ENCODE measurements at places on chromosomes 13 and 19.

GRCh38 chr19:55041627-55042343, 3.7 kb upstream of the GP6 start:
- no peak for DNase-seq

GRCh38 chr13:94711561-94712286, 621 bp downstream of the SOX21 start:
- peak; percentile 37 for DNase-seq

DNA sequence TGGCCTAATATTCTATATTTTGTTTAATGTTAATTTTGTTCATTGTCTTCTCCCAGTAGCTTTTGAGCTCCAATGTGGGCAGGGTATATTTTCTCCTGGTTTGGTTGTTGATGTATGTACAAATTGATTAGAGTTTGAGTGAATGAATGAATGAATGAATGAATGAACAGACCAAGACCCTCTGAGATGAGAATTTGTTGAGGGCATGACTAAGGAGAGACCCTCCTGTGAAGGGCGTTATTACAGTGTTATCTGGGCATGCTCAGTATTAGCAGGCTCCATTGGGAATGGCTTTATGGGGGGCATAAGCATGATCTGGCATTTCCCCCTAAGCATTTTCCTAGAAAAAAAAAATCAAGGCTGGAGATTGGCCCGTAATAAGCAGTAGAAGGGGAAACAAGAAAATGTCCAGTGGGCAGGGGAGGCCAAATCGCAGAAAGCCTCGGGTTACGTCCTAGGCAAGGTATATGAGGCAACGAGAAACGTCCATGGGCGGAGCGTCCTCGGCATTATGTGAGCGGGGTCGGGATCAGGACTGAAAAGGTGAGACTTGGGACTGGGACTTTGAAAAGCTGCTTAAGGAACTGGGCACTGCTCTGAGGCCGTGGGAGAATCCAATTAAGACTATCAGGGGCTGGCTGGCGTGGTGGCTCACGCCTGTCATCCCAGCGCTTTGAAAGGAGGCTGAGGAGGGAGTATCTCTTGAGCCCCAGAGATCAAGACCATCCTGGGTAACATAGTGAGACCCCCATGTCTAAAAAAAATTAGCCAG, 904 bp upstream of the ARHGAP33 start:
- no peak for DNase-seq

DNA sequence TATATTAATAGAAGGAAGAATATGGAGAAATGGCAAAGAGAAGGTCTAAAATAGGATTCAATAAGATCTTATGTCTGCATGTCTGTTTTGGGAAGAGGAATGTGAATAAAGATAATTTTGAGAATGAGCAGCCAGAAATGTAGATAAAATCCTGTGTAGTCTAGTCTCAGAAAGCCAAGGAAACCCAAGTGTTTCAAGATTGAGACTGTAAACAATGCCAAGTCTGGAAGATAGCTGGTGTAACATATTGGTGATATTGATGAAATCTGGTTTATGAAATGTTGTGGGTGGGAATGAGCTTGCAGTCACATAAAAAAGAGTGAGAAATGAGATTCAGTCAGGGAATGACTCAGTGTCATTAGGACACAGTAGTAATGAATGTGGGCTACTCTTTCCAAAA, 1180.3 kb upstream of the PCDH20 start:
- peak; percentile 1 for DNase-seq

DNA sequence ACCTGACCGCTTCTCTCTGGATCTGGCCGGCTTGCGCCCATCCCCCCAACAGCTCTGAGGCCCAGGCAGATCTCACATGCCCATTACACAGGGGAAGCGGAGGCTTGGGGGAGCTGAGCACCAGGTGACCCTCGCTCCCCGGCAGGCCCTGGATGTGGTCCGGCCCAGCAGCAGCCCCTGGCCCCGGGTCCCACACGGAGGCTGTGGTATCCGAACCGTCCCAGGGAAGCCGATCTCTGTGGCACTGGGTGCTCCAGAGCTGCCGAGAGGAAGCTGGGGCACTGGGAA, 27.7 kb downstream of the SBNO2 start:
- no peak for DNase-seq

DNA sequence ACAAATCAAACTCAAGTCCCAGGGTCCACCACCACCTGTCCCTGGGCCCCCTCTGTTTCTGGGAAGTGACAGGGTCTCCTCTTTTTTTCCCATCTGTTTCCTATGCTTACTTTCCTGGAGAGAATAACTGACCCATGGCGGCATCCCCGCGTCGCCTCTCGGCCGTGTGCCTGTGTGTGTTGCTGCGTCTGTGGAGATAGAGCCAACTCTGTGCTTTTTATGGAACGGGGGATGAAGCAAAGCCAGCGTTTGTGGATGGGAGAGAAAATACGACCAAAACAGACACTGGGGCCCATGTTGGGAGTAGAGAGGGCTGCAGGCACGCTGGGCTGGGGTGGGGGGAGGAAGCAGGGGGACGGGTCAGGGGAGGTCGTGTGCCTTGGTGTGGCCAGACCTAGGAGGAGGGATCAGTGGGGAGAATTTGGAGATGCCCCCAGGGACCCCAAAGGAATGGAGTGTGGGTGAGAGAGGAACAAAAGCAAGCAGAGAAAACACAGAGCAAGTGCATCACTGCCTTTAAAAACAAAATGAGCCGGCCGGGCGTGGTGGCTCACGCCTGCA, 16.6 kb downstream of the PLK5 start:
- no peak for DNase-seq

Measured in adipocyte (in vitro differentiated cells).